ENCODE measurements at places on chromosomes 7 and 10.

DNA sequence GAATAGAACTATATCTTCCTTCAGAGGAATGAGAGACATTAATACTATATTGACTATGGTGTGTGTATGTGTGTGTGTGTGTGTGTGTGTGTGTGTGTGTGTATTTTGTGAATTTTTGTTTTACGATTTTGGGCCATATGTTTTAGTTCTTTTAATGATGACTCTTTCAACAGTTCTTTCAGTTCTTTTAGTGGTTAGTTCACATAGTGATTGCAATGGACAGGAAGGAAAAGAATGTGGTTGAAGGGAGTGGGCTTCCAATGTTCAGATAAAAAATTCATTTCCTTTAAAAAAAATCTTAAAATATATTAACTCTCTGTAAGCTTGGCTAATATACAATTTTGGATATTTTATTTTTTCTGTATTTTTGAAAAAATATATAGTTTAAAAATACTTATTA lies 315.7 kb upstream of the DGKB start:
- DNase-seq, result no peak

DNA sequence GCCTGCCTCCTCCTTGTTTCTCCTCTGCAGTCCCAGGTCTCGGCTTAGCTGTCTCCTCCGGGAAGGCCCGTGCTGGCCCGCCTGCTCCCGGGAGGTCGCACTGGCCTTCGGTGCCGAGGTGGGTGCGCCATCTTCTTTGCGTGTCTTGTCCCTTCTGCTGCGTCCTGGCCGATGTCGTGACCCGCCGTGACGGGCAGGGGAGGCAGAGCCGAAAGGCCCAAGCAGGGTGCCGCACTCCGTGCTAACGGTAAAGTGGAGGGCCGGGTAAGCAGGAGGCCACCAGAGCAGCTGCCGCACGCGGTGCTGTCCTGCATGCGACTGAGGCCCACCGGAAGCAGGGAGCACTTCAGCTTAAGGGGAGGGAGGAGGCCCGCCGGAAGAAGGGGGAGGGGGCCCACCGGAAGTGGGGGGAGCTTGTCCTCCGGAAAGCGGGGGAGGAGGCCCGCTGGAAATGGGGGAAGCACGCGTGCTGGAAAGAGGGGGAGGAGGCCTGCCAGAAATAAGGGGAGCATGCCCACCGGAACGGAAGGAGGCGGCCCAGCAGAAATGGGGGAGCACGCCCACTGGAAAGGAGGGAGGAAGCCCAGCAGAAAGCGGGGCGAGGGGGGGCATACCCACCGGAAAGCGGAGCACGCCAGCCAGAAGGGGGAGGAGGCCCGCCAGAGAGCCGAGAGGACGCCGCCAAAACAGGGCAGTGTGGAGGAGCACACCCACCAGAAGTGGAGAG lies 71.4 kb downstream of the PROSER2 start:
- no peak for DNase-seq

DNA sequence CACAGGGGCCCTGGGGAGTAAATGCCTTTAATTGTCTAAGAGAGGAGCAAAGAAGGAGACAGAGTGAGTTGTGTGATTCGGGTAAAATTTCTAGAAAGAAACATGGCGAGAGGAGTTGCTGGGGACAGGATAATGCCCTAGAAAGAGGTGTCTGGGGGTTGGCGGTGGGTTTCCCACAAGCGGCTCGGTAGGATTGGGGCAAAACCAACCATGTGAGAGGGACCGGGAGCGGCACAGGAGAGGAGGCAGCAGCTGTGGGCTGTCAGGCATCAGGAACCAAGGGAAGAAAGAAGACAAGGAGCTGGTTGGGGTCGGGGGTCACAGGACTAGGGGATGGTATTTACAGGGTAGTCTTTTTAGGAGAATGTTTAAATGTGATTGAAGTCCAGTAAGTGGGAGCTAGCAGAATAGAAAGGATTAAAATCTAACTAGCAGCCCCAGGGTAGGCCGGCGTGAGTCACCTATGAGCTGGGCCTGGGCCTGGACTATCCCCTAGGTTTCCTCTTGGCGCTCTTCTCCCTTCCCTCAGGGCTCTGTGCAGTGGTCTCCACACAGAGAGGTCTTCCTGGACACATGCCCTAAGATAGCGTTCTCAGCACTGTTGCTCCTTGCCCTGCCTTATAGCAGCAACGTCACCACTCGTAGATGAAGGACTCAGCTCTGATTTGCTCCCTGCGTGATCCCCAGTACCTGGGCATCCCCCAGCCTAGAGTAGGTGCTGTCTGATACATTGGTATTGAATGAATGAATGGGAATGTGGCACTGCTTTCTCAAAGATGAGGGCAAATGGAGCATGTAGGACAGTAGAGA lies 32.6 kb downstream of the IKZF1 start:
- no peak for DNase-seq

GRCh38 chr10:2143213-2143835 lies 406.0 kb upstream of the ADARB2 start:
- no peak for DNase-seq

DNA sequence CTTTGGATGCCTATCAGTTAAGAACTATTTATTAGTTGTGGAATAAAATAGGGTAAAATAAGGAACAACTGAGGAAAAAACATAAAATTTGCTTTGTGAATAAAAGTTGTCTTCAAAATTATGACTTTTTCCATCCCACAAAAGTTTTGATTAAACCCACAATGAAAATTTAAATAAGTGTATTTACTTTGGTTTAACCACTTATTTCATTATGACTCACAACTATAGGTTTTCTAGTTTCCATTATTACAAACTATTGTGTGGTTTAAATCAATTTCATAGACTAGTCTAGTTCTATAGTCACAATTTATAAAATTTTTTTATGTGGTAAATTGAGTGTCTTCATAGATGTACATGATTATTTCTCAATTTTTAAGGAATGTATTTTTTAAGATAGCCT lies 116.6 kb downstream of the EGFR start:
- no peak for DNase-seq

DNA sequence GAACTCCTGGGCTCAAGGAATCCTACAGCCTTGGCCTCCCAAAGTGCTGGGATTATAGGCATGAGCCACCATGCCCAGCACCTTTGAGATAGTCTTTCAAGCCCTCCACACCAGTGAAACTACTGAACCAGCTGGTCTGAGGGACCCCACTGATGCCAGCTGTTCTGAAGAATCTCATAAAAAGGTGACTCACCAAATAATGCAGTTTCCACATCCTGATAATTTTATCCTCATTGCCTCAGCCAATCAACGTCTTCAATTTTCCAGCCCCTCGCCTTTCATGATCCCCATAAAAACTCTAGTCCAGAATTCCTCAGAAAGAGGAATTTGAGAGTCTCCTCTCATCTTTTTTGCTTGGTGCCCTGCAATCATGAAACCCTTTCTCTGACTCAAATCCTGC lies 1691.6 kb upstream of the LRRTM3 start:
- no peak for DNase-seq

DNA sequence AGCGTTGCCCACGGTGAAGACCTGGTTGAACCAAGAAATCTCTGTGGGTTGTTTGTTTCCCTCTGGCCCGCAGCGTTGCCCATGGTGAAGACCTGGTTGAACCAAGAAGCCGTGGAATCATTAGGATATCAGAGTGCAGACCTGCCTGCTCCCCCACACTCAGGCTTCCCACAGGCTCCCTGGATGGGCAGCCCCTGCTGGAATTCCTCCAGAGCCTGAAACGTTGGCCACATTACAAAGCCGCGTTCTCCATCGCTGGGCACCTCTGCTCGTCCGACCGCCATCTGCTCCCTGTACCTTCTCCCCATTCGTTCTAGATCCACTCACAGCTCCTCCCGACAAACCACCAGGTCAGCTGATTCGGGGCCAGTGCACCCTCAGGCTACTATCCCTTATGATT lies 266.9 kb upstream of the SHH start:
- no peak for DNase-seq

GRCh38 chr10:3068968-3069737 lies 1.8 kb downstream of the PFKP start:
- peak; percentile 87 for DNase-seq

DNA sequence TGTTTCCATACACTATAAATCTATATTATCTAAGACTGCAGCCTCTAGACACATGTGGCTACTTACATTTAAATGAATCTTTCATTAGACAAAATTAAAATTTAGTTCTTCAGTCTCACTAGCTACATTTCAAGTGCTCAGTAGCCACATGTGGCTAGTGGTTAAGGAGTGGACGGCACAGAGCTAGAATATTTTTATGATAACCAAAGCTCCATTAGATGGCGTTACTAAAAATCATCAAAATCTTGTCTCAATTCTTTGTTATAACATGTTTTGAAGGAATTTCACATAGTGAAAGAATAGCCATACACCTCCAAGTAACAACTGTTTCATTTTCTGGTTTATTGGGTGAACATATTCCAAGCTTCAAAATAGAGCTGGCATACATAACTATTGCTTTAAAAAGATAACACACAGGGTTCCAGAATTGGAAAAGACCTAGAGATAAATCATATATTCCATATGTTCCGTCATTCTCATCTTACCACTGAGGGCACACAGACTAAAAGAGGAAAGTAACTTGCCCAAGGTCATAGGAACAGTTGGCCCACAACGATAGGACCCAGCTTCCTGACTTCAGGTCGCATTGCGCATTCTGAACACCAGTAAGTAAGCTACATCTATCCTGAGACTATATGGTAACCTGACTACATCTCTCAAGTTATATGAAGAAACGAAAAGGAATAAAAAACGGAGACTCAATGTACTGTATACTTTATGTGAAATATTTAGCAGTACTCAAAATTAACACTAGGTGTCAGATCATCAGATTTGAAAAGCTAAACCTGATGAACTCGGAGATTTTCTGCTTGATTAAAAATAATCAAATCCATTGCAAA lies 66.6 kb downstream of the CAV1 start:
- peak; percentile 11 for DNase-seq

GRCh38 chr7:157690833-157691585 lies 354.2 kb downstream of the DNAJB6 start:
- DNase-seq, result peak; percentile 99

- no peak for DNase-seq
Observed at GRCh38 chr7:69429911-69430383, 168.3 kb upstream of the AUTS2 start.

DNA sequence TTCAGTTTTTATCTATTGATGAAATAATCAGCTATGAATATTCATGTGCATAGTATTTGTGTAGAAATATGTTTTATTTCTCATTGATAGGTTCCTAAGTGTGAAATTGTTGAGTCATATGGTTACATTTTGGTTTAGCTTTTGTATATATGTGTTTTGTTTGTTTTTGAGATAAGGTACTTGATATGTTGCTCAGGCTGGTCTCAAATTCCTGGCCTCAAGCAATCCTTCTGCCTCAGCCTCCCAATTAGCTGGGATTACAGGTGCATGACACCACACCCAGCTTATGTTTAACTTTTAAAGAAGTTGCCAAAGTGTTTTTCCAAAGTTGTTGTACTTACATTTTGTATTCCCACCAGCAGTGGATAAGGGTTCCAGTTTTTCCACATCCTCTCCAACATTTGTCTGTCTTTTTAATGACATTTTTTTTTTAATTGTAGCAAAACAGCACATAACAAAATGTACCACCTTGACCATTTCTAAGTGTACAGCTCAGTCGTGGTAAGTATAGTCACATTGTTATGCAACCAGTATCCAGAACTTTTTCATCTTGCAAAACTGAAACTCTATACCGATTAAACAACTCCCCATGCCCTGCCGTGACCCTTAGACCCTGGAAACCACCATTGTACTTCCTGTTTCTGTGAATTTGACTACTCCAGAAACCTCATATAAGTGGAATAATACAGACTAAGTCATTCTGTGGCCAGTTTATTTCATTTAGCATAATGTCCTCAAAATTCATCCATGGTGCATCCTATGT lies 12.6 kb upstream of the UBE2D1 start:
- DNase-seq, result no peak

GRCh38 chr10:23341004-23341403 lies 3.6 kb downstream of the C10orf67 start:
- DNase-seq, result no peak

DNA sequence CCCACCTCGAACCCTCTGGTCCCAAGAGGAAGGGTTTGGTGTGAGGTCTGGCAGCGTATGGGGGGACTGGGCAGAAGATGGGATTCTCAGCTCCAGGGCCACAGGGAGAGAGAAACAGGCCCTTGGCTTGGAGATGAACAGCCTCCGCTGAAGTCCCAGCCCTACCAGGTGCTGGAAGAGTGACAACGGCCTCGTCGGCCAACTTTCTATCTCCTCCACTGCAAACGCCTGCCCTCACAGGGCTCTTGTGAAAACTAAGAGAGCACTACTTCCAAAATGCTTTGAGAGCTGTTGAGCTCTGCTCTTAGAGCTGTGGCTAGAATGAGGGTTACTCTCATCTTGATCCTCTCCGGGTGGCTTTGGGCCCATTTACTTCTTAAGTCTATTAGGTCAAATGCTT lies 63.5 kb downstream of the AFAP1L2 start:
- no peak for DNase-seq

- no peak for DNase-seq
Observed at GRCh38 chr7:157827045-157827862, 490.4 kb downstream of the DNAJB6 start.
